ENCODE measurements at places on chromosomes 1 and 21.

DNA sequence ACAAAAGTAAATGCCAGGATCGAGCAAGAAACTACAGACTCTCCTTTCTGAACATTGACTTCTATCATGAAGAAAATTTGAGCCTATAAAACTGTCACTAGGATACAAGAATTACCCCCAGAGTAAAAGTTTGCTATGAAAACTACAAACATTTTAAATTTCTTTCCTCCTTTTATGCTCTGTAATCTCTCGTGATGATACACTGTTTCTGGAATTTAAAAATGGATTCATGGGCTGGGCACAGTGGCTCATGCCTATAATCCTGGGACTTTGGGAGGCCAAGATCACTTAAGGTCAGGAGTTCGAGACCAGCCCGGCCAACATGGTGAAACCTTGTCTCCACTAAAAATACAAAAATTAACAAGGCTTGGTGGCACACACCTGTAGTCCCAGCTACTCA, 181.3 kb downstream of the ZNF281 start:
- no peak for DNase-seq

DNA sequence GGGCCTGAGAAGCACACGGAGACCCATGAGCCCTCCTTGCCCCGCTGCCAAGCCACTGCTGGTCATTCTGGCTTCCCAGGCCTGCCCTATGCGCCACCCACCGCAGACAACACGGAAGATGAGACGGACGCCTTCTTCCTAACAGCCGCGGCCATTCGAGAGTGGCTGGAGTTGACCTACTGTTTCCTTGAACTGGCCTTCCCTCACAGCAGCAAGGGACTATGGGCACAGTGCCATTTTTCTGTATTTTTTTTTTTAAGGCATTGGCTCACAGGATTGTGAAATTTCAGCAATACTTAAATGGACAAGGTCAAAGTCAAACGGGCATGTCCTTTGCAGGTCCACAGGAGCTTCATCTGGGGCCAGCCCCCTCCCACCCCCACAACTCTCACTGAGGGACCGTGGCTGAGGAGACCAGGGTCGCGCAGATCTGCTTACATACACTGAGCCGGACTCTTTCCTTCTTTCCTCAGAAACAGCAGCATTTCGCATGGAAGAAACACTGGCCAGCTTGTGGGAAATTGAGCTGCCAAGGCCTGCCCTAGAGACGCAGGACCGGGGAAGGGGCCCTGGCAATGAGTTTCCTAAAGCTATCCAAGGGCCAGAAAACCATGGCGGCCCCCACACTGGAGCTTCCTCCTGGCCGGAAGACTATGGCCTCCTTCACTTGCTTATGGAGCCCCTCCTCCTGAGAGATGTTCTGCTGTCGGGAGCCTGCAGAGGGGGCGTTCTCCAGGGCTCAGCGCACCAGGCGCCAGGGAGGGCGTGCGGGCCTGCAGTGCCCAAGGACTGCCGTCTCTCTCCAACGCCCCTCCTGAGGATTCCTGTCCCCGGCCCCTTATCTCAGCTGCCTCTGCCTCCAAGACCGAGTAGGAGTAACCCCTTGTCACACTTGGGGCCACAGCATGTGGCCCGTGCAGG, 98.9 kb downstream of the PGBD5 start:
- DNase-seq, result no peak

DNA sequence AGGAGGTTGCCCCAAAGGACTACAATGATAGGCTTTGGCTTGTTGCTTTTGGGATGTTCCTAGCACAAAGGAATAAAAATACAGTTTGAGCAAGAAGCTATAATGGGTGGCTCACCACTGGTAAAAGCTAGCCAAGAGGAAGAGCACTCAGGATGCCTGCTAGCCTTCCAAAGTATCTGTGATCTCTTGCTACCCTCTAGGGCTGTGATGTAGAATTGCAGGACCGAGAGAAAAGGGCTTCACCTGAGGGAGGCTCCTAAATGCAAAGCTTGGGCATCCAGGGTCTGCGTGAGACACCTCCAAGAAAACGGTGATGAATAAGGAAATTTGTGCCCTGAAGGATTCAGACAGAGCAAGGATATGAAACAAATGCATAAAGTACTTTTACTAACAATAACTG, 17.7 kb downstream of the IVL start:
- no peak for DNase-seq

- no peak for DNase-seq
Observed at GRCh38 chr1:187734427-187734826, 905.7 kb downstream of the PLA2G4A start.

GRCh38 chr1:58921342-58921741, 137.5 kb upstream of the JUN start:
- no peak for DNase-seq

- DNase-seq, result no peak
Observed at GRCh38 chr1:22117851-22118250, 25.0 kb downstream of the WNT4 start.

DNA sequence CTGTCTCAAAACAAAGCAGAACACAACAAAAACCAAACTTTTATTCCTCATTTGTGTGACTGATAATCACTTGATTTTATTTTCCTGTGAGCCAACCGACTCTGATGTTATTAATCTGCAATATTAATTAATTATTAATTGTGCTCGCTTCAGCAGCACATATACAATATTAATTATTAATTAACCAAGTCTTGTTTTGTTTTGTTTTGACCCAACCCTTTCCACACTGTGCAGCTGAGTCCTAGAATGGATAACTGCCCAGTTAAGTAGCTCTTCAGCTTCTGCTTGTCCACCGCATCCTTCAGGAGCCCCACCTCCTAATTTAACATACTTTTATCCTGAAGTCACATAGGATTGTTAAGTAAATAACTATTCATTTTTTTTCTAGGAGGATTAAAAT, 47.4 kb upstream of the EXO1 start:
- no peak for DNase-seq

DNA sequence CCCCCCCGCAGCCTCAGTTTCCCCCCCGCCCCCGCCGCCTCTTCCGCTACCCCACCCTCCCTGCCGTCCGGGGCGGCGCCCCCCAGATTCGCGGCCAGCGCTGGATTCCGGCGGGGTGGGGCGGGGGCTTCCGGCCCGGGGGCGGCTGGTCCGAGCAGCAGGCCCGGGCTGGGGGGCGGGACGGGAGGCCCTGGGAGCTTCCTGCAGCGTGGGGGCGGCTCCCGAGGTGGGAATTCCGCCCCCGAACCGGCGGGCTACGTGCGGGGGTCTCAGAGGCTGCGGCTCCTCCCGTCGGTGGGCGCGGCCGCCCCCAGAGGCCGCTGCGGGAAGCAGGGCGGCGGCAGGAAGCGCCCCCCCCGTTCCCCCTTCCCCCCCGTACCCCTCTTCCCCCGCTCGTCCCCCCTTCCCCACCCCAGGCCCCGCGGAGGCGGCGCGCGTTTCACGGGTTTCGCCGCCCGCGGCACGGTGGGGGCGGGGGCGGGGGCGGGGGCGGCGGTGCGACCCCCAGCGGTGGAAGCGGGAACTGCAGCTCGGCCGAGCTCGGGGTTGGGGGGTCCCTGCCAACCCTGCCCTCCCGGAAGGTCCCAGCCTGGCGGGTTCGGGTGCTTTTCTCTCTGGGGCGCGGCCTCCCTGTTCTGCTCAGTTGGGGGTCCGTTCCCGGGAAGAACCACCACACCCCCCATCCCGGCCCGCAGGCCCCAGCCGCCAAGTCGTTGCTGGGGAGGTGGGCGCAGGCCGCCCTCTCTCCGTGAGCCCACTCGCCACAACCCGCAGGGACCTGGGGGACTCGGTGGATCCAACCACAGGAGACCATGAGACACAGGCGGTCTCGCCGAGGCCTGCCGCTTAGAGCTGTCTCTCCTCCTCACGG, 76.3 kb downstream of the MORN1 start:
- DNase-seq, result peak; percentile 65

DNA sequence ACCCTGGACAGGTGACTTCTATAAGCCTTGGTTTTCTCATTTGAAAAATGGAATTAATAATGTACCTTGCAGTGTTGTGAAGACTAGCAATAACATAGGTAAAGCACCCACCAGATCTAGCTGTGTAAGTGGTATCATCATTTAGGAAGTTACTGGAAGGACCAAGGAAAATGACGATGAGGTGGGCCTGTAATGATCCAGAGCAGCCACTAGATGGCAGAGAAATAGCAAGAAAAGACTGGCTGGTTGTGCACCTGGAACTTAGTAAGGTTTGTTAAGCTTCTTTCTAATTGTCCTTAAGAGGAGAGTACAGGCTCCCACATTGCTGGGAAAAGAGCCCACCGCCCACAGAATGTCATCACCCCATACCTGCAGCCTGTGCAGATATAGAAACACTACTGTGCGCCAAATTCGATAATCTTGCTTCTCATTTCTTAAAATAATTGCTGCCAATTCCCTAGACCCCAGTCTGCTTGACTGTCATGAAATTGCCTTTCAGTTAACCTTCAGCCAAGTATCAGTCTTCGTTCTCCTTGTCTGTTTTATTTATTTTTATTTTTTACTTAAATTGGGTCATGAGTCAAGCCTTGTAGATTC, 37.2 kb downstream of the WNT4 start:
- peak; percentile 38 for DNase-seq

- DNase-seq, result no peak
Observed at GRCh38 chr1:28296401-28297261, 32.2 kb upstream of the MED18 start.

DNA sequence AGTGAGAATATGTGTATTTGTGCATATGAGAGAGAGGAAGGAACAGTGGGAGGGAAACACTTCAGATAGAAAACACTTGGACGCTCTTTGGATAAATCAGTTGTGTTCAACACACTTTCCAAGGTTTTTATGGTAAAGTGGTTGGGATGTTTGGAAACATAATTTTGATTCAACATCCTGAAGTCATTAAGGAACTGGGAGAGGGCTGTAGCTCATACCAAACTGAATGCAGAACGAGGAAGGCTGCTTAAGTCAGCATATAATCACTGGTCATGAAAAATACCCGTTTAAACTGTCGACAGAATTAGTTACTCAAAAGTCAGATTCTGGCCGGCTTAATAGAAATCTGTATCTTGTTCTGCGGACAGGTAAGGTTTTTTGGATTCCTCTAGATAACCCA, 14.9 kb downstream of the LIX1L start:
- DNase-seq, result no peak

- peak; percentile 41 for DNase-seq
Observed at GRCh38 chr1:204213668-204214662, at the start of gene GOLT1A. GOLT1A (minus strand) TSS chr1:204213988; CDS start chr1:204213906, 82 bp downstream.

DNA sequence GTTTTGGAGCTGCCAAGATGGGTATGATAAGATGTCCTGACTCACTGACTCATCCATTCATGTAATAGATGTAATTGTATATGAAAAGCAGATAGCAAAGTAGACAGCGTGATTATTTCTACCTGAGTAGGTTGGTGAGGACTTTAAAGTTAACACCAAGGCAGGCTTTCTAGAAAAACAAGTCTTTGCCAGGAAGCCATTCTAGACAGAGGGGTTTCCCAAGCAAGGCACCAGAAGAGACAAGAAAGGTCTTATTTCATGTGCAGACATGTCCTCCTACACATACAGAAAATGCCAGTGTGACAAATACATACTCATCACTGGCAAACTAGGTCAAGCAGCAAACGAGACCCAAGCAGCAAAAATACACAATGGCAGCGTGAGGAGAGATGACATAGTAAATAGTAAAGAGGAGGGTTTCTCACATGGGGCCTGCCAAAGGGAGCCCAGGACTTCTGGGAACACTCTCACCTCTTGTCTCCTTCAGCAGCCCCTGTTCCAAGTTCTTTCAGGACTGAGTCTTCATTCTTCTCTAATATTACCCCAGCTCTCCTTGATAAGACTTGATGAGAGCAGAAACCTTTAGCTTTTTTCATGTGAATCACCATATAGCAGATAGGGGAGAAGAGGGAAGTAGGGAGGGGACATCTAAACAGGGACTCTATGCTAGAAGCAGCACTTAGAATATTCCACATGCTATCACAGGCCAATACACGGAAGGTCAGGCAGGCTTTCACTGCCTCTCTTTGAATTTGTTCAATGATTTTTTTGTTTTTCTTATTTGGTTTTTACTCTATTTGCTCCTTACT, 114.6 kb upstream of the ATP1B1 start:
- DNase-seq, result no peak

DNA sequence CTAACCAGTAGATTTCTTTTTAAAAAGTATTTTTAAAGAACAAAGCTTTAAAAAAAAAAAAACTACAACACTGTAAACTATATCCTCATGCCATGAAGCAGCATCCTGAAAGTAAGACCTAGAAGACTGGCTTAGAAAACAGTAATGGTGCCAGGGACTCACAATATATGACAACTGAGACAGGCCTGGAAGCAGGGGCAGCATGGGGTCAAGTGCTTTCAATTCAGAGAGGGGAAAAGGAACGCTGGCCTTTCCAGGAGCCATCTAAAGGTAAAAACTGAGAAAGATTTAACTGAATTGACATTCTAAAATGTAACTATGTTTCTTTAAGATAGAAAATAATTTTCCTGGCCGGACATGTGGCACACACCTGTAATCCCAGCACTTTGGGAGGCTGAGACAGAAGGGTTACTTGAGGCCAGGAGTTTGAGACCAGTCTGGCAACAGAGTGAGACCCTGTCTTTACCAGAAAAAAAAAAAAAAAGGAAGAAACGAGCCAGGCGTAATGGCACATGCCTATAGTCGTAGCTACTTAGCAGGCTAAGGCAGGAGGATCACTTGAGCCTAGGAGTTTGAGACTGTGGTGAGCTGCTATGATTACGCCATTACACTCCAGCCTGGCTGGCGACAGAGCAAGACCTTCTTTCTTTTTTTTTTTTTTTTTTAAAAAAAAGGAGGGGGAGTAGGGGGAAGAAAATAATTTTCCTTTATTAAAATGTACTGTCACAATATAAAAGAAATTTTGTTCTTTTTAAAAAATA, 54.1 kb downstream of the SLC35D1 start:
- DNase-seq, result no peak

- no peak for DNase-seq
Observed at GRCh38 chr1:233639611-233640010, 25.7 kb downstream of the KCNK1 start.

GRCh38 chr1:17596651-17597509, 57.4 kb downstream of the ARHGEF10L start:
- DNase-seq, result no peak

DNA sequence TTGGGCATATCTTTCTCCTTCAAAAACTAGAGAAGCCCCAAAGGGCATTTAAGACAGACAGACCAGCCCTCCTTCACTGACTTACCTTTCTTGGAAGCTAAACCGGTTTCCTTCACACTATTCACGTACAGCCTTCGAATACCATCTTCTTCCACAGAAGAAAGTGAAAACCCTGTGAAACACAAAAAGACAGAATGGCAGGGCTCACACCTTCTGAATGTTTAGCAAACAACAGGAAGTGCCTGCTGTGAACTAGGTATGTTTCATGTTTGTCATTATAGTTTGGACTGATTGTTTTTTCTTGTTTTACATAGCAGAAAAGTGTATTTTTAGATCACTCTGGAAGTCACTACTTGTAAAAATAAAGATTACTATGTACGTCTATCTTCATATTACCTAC, 148.6 kb upstream of the KRTAP19-8 start:
- DNase-seq, result no peak
